Fibroblast of villous mesenchyme (primary cell): ENCODE measurements at places on chromosomes 2 and 18. TPM values are rescaled to one million over a fixed set of nuclear protein-coding genes. Genes with fewer than 3 reads are reported as not detected.

Gene LRRC30
- not detected in 2 replicates for total RNA-seq

Gene LYG2
- total RNA-seq = not detected in 2 replicates

Gene CNGA3
- total RNA-seq = not detected in 2 replicates

Gene IFIH1
- 3.9 and 7.8 TPM in 2 replicates for total RNA-seq

Gene SAG
- not detected in 2 replicates for total RNA-seq

Gene POTEJ
- not detected in 2 replicates for total RNA-seq

Gene GAREM2
- total RNA-seq = 0.97 and 2.2 TPM in 2 replicates

Gene TM4SF20
- under 0.01 TPM in 1 of 2 replicates, not detected in the other for total RNA-seq

Gene SKA1
- total RNA-seq = 9.0 and 13.4 TPM in 2 replicates
